ENCODE measurements at places on chromosomes 12 and 14.

- peak; percentile 4 for DNase-seq
Measured at GRCh38 chr14:75578786-75579337, 442 bp downstream of the FLVCR2 start.

GRCh38 chr14:91125271-91125660 lies 11.4 kb downstream of the DGLUCY start:
- DNase-seq, result no peak

DNA sequence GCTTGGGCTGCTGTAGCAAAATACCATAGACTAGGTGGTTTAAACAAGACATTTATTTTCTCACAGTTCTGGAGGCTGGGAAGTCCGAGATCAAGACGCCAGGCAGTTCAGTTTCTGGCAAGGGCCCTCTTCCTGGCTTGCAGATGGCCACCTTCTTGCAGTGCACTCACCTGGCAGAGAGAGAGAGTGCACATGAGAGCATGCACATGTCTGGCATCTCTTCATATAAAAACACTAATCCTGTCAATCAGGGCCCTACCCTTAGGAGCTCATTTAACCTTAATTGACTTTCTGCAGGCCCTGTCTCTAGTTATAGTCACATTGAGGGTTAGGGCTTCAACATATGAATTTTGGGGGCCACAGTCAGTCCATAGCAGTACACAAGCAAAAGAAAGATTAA lies 12.4 kb upstream of the EVL start:
- DNase-seq, result no peak

DNA sequence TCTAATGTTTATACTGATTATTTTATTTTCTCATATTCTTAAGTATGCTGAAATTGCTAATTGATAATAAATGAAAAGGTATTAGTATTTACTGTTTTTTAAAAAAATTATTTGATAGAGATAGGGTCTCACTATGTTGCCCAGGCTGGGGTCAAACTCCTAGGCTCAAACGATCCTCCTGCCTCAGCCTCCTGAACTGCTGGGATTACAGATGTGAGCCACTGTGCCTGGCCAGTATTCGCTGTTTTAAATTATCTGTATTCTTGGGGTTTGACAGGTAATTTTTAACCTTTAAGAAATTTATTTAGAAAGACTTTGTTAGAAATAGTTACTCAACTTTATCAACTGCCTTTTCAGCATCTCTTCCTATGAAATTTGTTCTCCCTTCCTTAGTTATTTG lies 32.2 kb downstream of the RAN start:
- no peak for DNase-seq

DNA sequence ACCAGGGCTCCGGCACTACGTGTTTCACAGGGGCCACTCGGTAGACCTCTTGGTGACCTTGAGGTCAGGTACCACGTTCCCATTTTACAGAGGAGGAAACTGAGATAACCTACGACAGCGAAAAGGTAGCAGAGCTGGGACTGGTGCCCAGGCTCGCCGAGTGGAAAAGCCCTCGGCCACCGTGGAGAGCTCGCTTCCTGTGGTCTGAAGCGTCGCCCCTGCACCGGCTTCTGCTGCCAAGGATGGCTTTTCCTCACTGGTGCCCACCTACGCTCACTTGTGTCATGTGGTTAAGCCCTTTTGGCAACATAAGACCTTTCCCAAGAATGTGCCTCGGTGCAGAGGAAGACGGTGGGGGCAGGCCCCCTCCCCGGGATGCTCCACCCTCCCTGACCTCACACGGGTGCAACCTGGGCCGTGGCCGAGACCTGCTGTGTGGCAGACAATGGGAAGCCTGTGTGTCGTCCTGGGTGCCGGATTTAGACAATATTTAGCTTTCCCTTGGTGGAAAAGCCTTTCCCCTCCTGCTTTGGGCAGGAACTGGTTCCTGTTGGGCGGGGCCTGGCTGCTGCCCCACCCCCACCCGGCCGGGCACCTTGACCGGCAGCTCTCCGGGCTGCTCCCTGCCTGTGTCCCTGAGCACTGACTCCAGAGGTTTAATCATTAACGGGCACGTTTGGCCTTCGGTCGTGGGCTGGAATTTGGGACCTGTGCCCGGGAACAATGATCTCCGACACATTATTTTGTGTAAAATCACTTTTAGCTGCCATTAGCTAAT lies 32.4 kb upstream of the PPP1R13B start:
- DNase-seq, result no peak

- DNase-seq, result peak; percentile 65
Measured at GRCh38 chr12:53701518-53702264, 25.6 kb downstream of the CALCOCO1 start.

GRCh38 chr12:3311027-3311402 lies 180.0 kb upstream of the PRMT8 start:
- no peak for DNase-seq

DNA sequence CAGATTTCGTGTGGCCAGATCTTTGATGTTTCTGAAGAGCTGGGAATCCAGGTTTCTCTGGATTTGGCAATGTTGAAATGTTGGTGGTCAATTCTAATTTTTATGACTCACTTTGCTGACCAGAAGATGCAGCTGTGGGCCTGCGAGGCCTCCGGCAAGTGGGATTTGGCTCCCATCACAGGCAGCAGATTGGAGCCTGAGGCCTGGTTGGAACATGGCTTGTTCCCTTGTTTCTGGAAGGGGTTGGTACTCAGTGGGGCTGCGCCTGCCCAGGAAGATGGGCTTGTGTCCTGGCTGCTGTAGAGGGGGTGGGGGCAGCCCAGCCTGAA lies 23.1 kb downstream of the FBRSL1 start:
- peak; percentile 17 for DNase-seq

DNA sequence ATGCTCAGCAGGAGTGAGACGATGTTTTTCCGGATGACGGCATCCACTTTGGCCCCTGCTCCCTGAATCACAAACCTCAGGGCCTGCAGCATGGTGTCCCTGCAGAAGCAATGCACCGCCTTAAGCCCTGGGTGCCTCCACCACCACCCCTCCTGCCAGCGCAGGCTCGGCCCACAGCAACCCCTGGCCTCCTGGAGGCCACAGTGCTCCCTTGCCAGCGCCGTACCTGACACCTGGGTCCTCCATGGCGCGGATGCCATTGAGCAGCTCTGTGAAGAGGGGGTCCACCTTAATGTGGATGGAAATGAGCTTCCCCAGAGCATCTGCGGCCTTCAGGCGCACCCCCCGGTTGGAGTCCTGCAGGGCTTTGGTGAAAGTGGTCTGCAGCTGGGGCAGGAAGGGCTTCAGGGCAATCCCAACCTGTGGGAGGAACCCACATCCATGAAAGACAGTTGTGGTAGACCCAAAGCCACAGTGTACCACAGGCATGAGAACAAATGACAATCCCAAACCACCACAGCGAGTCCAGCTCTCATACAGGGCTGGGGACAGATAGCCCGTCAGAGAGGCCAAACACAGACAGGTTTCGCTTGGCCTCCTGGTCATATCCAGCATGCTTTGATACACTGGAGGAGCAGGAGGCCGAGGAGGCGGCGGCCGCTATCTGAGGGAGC lies 17.9 kb upstream of the RAB35 start:
- no peak for DNase-seq

DNA sequence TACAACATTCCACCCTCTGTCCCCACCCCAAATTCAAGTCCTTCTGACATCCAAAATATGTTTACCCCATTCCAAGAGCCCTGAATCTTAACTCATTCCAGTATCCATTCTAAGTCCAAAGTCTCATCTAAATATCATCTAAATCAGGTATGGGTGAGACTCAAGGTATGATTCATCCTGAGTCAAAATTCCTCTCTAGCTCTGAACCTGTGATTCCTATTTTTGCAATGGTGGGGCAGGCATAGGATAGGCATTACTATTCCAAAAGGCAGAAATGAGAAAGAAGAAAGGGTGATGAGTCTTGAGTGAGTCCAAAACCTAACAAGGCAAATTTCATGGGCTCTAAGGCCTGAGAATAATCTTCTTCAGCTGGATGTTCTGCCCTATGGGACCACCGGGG lies 140.3 kb upstream of the FAR2 start:
- no peak for DNase-seq

GRCh38 chr14:105093431-105094192 lies 28.4 kb upstream of the GPR132 start:
- DNase-seq, result peak; percentile 81

DNA sequence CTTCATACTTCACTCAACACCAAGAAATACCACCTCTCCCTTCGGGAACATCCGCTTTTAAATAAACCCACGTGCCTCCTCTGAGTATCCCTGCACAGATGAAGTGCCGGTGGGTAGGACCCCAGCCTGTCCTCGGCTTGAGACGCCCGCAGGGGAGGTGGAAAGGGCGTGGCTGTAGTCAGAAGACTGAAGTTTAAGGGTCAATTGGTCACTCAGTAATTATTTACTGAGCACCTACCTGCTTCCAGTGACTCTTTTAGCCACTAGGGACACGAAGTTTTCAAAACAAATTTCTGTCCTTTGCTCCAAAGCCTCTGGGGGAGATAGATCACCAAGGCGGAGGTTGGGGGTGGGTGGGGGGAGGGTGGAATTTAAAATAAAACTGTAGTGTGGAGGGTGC lies 309.4 kb downstream of the VRK1 start:
- DNase-seq, result no peak

DNA sequence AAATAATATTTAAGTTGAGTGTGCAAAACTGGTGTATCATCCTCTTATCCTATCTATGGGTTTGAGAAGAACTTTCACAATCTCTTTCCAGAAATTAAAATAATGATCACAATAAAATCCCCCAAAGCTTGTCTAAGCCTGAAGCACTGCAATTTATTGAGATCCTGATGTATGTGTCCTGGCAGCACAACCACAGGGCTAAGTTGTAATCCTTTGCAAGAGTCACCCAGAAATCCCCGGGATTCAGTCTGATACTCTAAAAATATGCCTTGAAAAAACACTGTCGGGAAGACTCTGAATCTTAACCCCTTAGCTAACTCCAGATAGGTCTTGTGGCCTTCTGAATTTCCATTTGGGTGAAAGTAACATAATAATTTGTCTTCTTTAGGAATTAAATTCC lies 40.3 kb upstream of the STXBP6 start:
- no peak for DNase-seq

DNA sequence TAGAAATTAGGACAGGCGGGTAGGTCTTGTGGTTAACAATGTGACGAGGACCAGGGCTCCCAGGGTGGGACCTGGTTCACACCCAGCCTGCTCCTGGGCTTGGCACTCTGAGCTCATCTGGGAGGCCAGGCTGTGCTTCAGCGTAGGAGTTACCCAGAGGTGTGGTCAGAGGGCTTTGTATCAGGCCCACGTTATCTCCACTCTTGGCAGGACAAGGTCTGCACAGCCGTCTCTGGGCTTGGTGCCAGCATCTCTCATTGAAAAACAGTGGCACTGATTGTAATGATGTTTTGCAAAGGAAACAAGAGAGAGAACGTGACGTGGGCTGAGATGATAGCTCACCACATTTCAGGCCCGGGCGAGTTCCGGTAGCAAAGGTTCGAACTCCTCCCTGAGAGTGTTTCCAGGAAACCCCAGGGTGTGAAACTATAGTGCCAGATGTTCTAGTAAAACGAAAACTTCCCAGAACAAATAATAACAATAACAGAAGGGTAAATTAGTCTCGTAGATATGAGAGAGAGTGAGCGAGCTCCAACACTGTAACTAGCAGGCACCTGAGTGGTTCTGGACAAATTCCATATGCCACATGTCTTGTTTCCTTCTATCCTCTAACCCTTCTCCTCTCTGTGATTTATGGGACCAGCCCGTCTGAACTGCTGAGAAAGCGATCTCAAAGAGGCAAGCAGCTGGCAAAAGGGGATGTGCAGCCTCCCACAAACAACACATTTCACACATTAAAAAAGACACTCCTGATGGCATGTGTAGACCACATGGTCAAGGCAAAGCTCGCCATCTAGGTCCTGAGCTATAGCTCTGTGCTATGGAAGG lies 227.3 kb downstream of the KTN1 start:
- DNase-seq, result peak; percentile 36

DNA sequence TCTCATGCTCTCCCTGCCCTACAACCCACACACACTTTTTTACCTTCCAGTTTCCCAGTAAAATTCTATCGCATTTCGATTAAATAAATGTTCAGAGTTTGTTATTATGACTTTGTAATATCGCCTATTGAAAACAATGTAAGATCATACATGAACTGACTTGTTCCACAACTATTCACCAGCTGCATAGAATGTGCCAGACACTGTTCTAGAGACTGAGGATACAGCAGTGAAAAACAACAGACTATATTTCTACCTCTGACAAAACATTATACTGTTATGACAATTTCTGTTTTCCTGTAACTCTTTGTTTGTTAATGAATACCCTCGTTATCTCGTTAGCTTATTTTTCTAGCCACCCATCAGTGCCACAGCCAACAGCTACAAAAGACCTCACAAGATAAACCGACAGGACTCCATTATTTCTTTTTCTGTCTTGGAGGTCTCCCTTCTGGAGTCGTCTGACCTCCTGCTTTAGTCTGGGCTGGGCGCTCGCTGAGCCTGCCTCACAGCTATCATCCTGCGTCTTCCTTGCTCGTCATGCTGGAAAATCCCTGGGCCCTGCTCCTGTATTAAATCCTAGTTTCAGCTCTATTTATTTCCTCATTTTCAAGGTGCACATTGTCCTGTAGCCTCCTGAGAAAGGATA lies 498.9 kb downstream of the DIO2 start:
- no peak for DNase-seq

DNA sequence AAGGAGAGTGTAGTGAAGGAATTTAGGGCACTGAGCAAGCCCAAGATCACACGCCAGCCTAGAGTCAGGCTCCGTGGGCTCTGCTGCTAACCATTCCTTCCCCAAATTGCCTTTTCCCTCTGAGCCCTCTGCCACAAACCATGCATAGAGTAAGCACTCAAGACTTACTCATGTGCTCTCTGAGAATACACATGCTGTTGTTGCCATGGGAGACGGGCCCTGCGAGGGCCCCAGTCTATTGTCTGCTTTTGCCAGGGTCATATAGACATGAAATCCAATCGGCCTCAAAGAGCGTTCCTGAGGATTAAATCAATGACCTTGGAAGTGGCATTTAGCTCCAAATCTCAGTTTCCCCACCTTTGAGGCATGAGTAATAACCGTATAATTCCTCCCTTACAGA lies 48.7 kb upstream of the WSCD2 start:
- DNase-seq, result no peak

DNA sequence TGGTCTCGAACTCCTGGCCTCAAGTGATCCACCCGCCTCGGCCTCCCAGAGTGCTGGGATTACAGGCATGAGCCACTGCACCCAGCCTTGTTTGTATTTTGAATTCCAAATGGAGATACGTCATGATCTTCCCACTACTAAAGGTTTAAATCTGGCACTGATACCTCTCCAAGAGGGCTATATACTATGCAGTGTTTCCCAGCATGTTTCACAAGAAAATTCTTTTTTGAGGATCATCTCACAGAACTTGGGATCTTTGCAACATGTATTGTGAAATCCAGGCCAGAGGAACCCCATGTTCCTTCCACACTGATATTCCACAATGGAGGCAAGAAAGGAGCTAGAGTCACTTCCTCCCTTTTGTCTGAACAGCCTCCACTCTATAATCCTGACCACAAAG lies 112.7 kb downstream of the NT5DC3 start:
- no peak for DNase-seq

DNA sequence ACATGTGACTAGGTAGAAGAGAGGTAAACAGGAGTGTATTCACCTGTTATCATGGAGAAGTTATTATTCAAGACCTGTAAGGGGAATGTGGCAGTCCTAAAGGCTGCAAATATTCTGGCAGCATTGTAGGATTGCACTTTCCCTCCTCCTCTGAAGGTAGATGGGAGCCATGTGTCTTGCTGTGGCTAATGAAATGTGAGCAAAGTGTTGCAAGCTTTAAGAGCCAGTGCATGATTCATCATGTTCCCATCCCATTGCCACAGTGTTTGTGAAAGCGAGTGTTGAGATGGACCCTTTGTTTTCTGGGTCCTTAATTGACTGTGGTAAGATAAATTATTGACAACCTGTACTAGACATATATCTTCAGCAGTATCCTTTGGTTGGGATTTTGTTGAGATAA lies 128.7 kb downstream of the RGS6 start:
- DNase-seq, result no peak
